ENCODE measurements at places on chromosomes 13 and 19.

DNA sequence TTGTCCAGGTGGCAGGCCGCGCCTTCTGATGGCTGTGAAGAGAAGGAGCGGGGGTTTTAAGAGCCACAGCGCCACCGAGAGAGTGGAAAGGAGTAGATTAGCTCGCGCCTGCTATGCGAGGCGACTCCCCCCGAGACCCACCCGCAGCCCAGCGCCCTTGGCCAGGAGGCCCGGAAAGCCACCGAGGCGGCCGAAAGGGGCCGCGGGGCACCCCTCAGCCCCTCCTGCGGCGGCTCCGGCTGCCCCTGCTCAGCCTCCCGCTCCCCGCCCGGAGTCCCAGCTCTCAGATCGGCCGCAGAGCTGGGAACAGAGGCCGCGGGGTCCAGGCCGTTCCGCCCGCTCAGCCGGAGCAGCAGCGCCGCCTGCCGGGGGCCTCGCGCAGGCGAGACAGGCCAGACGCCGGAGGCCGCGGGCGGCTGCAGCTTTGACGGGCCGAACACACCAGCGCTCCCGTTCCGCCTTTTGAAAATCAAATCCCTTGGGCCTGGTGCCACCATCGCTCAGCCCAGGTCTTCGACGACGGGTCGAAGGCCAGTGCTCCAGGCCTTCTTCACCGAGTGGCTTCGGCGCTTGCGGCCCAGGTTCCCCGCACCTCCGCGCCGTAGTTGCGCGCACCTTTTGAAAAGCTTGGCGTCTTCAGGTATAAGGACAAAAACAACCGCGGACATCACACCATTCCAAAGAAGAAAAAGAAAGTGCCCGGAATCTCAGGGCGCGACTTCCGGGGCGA is 15.3 kb downstream of the CDX2 start:
- peak; percentile 28 for DNase-seq

- no peak for DNase-seq
Observed at GRCh38 chr19:3459089-3459881, 21.0 kb downstream of the SMIM24 start.

GRCh38 chr13:47413112-47413511 is 516.3 kb upstream of the HTR2A start:
- DNase-seq, result no peak

- no peak for DNase-seq
Observed at GRCh38 chr13:93422980-93423543, 196.5 kb downstream of the GPC6 start.

GRCh38 chr13:27991881-27992280 is 3.4 kb upstream of the URAD start:
- no peak for DNase-seq

DNA sequence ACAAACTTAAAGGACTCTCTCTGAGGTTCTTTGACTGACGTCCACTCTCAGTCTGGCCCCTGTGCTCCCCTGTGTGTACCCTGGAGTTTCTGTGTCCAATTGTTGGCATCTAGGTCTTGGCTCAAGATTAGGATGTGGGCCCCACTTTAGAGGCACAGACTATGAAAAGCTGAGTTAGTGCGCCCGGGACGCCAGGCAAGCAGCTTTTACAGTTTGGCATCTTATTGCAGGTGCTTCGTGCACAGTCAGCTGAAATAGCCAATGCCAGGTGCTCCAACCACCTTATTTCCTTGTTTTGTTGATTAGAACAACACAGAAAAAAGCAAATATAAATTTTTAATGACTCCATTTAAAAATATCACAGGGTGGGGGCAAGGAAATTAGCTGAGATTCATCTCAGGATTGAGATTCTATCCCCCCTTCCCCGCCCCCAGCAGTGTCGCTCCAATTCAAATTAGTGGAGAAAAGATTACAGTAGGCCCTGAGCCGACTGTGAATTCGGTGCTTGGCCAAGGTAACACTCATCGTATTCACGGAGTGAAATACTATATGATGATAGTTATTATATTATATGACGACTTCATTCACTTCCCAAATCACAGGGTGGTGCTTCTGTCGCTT is 4.3 kb downstream of the SOX1 start:
- DNase-seq, result no peak

DNA sequence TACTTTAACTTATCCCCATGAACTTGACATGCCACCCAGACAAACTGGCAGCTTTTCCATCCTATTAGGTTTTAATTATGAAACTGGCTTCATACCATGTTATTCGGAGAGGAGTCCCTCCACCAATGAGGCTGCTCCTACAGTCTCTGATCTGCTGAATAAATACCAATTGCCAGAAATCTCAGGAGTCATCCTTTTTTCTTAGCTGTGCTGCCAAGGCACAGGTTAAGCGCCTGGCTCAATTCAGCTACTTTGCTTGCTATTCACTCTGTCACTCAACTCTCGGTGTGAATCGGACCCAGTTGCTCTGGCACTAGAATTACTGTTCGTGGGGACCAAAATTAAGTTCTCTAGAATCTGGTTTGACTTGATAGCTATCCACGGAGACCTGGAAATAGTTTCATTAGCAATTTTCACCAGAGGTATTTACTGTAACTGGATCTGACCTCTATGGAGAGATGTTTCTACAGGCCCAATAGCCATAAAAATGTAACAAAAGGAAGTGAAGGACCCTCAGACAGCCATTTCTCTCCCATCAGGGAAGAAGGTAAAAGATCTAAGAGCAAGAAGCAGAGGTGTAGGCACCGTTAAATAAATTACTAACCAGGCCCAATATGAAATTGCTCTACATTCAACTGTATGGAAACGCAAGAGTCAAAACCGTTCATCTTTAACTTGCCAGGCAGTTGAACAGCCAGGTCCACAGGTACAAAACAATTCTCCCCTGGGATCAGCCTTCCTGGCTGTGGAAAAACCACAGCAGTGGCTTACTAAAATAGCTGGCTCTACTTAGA is 5.4 kb downstream of the ZC3H4 start:
- no peak for DNase-seq

- no peak for DNase-seq
Observed at GRCh38 chr19:16612636-16613035, 15.4 kb downstream of the MED26 start.

DNA sequence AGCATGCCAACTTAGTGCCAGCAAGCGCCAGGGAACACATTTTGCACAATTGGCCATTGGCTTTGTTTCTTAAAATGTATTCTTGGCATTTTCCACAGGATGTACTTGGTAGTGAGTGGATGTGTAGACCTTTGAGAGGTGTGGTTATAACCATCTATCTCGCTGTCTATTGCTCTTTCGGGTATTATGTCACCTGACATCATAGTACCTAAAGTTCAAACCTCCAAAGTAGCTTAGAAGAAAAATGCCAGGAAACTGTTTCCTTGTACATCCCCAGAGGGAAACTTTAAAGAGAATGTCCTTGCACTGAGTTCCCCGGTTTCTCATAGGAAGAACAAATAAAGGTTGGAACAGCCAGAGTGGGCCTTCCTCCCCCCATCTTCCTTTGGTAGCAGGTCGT is 87.6 kb downstream of the FGF9 start:
- DNase-seq, result no peak

GRCh38 chr13:37029617-37030016 is 29.0 kb downstream of the EXOSC8 start:
- DNase-seq, result no peak

DNA sequence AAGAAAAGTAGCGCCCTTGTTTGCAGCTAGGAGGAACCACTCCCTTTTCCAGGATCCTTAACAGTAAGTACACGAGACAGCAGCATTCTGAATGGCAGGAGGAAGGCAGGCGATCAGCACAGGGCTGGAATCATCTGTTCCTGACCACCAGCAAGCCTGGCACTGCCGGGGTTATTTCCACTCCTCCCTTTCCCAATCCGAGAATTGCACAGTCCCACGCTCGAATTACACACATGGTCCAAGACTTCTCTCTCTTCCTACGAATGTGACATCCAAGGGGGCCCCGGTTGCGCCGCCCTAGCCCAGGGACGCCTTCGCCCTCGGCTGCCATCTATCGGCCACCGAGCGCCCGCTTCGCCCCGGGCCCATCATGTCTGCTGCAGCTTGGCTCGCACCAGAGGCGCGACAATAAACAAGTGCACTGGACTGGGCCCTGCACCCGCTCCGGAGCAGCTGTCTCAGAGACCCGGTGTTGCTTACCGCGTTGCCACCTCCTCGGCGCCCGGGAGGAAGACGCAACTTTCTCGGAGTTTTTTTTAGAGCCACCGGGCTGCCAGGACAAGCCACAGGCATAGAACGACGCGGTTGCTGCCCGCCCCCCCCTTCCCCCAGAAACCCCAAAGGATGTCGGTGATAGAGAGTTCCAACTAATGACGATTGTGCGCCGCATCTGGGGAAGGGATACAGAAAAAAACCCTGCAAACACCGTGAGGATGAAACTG is at the start of gene SLITRK5:
SLITRK5 (plus strand) TSS at position 341 of the 722 bp plus-strand sequence. CDS start 4,018 bp downstream, outside the sequence.
- peak; percentile 28 for DNase-seq

DNA sequence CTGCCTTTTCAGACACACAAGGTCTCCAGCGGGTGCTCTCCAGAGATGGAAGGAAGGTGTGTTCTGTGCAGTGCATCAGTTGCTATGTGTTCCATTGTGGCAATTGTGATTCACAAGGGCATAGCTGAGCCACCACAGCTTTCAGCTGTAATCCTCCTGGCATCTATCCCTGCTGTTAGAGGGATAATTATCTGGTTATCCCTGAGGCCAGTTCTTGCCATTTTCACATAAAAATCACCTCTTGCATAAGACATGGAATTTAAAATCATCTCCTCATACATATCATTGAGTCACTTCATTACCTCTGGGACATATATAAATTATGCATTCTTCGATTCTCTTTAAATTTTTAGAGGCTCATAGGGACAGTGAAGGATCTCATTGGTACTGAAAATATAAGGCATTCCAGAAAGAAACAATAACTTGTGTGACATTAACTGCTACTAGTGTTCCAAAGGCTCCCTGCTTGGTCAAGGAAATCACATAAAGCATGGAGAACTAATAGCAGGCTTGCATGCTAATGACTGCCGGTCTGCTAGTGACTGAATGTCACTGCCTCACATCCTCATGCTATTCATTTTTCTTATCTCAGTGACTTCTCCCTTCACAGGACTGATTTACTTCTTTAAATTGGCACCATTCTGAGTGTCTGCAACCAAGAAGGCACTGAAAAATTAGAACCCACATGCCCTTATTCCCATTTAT is 214.0 kb downstream of the ENOX1 start:
- no peak for DNase-seq

DNA sequence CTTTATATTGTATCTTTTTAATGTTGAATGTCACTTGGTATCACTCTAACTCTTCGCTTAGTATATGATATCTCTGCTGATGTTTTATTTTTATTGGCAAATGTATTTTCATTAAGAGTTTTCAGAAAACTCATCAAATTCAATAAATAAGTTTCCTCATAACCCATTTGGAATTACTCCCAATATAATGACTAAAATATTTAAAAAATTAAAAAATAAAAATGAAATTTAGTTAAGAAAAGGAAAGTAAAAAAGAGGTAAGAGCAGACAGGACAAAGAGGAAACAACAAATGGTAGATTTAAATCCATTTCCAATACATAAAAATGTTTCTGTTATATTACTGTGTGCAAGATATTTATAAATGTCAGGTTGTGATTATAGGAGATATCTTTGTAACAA is 548.9 kb upstream of the SPRY2 start:
- DNase-seq, result no peak

Data from Jurkat, Clone E6-1 (cell line).